ENCODE measurements at places on chromosomes 16 and 17. TPM values are rescaled to one million over a fixed set of nuclear protein-coding genes. Genes with fewer than 3 reads are reported as not detected.

RAP1GAP2 gene
- 0.20 TPM for total RNA-seq

MAPT gene
- total RNA-seq = 0.64 TPM

RHBDL1 gene
- total RNA-seq = 0.71 TPM

FOXN1 gene
- not detected for total RNA-seq

GRCh38 chr16:77435272-77435820 is 512 bp upstream of the ADAMTS18 start:
- no peak for DNase-seq
- H3K4me1 ChIP-seq = no peaks in the 10 kb centered on the region
- no peak overlapping the region for H3K4me3 ChIP-seq
- no peaks in the 10 kb centered on the region for H3K36me3 ChIP-seq

- H3K4me3 ChIP-seq = no peak overlapping the region
- no peak for DNase-seq
- peaks cover 1% of the 10 kb centered on the region for H3K27me3 ChIP-seq
- no peaks in the 10 kb centered on the region for H3K36me3 ChIP-seq
- H3K27ac ChIP-seq = no peak overlapping the region
- H3K4me1 ChIP-seq = no peaks in the 10 kb centered on the region
These were observed 36.2 kb downstream of the ABR start for GRCh38 chr17:1143573-1143972.
